NB4 (cell line): ENCODE measurements at places on chromosomes 6 and 20.
A peak's percentile ranks its signal among the peaks of the same experiment; 100 is the strongest.

- no peak for DNase-seq
Measured at GRCh38 chr6:85186546-85187175, 263.2 kb upstream of the NT5E start.

- no peak for DNase-seq
Measured at GRCh38 chr6:52106994-52107393, 19.6 kb upstream of the PKHD1 start.

DNA sequence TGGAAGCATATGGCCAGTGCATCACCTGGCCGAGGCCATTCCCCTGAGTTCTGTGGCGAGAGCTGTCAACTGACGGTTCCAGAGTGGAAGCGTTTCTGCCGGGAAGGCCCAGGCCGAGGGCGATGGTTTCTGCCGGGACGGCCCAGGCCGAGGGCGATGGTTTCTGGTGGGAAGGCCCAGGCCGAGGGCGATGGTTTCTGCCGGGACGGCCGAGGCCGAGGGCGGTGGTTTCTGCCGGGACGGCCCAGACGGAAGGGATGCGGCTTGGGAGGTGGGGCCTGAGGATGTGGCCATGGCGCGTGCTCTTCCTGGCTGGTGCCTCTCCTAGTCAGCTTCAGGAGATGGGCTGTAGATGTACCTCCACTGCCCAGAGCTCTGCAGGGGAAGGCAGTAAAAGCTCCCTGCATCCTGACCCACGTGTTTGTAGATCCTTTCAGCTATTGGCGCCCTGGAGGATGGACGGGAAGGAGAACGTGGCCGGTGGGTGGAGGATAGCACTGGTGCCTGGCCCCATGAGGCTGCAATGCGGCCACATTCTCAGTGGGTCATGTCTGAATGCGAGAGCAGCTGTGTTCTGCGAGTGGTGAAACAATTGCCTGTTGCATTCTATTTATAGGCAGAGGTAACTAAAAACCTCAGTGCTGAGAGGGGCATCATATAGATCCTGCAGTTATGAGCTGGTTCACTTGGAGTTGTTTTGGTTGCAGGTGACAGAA is 12.8 kb downstream of the TPD52L2 start:
- DNase-seq: no peak

- no peak for DNase-seq
Measured at GRCh38 chr20:10715035-10715434, 41.2 kb upstream of the JAG1 start.

GRCh38 chr20:1081891-1082290 is 36.5 kb upstream of the PSMF1 start:
- peak; percentile 17 for DNase-seq

GRCh38 chr6:87820343-87820984 is 118.4 kb upstream of the AKIRIN2 start:
- DNase-seq: no peak

DNA sequence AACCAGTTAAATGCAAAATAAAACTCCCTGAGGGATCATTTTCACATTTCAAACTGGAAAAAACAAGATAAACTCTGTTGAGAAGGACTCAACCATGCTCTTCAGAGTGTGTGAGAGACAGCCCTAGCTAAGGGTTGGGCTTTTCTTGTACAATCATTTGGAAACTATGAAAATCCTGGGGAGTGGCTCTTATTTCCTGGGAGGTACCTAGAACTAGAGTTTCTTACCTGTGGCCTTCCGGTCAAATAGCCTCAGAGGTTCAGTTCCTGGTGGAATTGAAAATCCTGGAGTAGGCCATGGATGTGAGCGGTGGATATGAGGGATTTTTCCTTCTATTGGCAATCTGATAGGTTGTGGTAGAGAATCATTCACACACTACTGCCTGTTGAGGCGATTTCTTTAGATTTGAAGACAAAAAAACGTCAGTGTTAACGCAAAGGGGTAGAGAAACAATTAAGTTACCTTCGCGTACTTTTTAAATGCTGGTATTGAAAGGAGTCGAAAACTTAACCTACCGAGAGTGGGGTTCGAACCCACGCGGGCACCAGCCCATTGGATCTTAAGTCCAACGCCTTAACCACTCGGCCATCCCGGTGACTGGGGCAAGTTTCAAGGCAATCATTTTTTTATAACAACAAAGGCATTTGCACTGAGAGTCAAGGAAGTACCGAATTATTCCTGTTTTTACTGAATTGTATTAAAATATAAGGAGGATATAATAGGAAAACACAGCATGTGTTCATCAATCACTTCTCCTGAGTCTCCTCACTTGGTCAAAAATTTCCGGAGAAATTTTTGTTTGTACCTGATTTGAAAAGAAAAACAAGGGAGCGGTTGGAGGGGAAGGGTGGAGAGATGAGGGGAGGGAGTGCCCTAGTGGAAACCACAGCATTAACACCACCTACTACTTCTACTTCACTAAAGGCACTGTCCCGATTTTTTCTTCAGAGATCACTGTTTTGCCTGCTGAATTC is 191.3 kb downstream of the OR2B2 start:
- no peak for DNase-seq

- peak; percentile 72 for DNase-seq
Measured at GRCh38 chr20:3406481-3407039, 909 bp downstream of the DNAAF9 start.

DNA sequence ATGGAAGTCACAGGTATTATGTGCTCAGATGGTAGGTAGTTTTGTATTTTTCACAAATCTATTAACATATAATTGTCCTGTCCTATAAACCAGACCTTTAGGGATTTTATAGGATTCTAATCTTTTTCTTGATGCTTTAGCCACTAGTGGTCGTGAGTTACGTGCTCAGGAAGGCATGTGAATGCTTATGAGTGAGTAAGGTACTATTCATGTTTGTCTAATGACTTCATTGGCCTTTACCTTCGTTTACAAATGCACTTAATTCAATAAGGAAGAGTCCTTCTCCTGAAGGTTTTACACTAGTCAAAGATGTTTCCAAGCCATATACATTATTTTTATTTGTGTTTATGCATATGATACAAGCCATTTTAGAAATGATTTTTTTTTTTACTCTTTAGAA is 23.0 kb downstream of the PACRG start:
- no peak for DNase-seq

- DNase-seq: no peak
Measured at GRCh38 chr6:156980515-156980914, 203.3 kb downstream of the ARID1B start.

DNA sequence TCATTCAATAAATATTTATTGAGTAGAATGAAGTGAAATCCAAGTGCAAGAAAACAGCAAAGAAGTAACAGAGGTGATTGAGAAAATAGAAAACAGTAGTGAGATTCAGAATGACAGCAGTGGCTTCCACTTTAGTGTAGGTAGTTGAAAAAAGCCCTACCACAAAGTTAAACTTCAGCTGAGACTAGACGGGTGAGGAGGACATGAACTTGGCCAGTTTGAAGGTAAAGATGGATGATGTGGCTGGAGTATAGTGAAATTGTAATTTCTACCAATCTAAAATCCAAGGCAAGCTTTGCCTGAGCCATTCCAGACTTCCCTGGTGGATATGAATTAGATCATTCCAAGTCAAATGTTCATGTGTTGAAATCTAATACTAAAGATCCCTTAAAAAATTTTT is 32.6 kb upstream of the AHI1 start:
- no peak for DNase-seq

DNA sequence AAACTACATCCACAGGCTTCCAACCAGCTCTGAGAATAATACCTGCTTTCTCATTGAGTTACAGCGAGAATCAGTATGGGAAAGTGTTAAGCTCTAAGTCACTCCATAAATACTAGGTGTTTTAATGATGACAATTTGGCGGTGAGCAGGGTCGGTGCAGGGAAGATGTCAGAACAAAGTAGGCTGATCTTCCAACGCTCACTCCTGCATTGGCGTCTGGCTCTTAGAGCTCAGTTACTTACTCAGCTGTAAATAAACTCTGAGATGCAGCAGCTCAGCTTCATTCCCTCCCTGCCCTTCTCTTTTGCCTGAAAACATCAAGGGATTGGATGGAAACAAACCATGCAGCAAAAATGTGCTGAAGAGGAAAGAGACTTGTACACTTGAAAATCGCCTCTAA is 102.5 kb upstream of the SPACA1 start:
- no peak for DNase-seq

DNA sequence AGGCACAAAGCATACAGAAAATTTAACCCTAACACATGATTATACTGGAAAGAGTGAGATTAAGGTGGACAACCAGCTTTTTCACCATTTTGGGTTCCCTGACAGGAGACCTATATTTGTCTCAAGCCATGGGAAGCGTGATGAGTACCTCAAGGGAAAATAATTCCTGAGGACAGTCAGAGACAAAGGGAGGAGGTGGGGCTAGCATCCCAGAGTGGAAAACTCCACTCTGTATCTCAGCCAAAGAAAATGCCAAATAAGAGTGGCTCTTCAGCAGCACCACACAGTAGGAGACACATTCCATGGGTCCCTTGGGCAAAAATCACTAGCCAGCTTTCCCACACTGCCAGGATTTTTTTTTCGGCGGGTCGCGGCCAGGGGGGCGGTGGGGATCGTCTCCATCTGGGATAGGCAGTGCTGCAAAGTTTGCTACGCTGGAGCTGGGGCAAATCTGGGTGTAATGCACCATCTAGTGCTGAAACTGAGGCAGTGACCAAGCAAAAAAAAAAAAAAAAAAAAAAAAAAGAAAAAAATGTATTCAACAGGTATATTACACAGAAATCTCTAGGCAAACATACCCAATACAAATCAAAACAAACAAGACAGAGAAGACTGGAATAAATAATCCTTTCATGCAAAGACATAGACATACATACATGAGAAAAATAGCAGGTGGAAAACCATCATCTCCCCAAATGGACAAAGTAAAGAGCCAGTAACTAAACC is 77.3 kb upstream of the SLC35F1 start:
- peak; percentile 21 for DNase-seq

- DNase-seq: no peak
Measured at GRCh38 chr6:34049395-34050342, 96.2 kb downstream of the GRM4 start.

DNA sequence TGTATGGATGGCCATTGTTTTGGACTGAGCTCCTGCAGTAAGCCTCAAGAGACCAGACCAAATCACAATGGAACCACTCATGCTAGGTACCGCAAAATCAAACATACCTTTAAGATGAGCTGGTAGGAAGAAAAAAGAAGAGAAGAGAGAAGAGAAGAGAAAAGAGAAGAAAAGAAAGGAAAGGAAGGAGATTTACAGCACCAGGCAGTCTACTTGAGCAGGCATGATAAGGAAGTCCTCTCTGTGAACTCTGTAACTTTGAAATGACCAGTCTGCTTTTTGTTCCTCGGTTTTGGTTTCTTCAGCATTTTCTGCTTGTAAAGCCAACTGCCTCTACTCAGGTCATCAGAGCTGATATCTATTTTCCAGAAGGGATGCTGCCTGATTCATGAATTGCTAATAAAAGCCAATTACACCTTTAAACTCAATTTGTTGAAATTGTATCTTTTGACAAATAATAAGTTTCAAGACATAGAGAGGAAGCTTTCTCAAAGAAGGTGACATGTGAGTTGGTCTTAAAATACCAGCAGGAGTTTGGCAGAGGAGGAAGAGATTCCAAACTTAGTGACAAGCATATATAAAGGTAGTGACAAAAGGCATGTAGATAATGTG is 134.3 kb downstream of the UNC5CL start:
- no peak for DNase-seq

- peak; percentile 84 for DNase-seq
Measured at GRCh38 chr20:49276161-49276960, 1.5 kb downstream of the ZNFX1 start.

DNA sequence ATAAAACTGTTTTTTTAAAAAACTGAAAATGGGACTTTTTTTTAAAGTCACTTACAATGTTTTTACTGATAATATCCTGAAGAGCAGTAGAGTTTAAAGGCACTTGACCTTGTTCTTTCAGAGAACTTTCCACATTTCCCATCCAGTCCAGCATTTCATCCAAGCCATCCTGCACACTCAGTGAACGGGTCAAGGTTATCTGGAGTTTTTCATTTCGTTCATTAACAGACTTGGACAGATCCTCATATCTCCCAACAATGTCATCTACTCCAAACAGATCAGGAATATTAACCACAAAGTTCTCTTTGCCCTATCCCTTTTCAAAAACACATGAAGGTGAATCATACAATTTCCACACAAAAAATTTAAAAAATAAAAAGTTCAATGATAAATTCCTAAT is 69.1 kb downstream of the DST start:
- DNase-seq: no peak

DNA sequence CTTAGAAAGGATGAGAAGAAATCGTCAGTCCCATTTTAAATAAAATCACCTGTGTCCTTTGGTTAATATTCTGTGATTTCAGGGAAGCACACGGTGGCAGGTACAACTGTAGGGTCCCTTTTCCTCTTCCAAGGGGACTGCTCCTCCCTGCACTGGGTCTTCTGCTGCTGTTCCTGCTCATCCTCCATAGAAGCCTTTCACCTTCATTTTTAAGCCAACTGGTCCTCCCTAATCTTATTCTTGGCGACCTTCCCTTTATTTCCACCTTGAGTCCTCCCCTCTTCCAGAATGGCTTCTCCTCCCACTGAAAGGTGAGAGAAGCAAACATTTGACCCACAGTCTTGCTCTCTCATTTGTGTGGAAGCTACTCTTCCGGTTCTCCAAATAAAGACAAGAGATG is 4.4 kb upstream of the PRDM1 start:
- DNase-seq: no peak

DNA sequence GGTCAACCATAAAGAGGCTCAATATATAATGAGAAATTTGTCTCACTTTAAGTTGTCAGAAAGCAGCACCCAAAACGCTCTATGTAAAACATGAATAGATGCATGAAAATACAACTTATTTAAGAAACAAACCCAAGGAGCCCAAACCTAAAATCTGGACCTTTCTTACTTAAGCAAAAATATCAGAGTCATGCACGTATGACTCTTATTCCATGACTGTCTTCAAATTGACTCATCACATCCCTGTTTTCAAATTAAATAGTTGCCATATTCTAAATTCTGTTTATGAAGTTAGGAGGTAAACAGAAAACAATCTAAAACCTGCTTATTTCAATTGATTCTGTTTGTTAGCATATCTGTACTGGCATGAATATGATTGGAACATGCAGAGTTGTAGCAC is 42.1 kb downstream of the ANKRD6 start:
- DNase-seq: no peak

GRCh38 chr20:43983359-43983758 is 68.7 kb downstream of the TOX2 start:
- peak; percentile 35 for DNase-seq

- DNase-seq: no peak
Measured at GRCh38 chr6:142155091-142155490, 8.0 kb downstream of the VTA1 start.
